ENCODE measurements at places on chromosomes 4 and X.
A peak's percentile ranks its signal among the peaks of the same experiment; 100 is the strongest.

- DNase-seq, result no peak
Observed at GRCh38 chr4:78136109-78137081, 79.3 kb downstream of the FRAS1 start.

GRCh38 chrX:100939333-100939732, 10.6 kb upstream of the XKRX start:
- DNase-seq, result no peak

DNA sequence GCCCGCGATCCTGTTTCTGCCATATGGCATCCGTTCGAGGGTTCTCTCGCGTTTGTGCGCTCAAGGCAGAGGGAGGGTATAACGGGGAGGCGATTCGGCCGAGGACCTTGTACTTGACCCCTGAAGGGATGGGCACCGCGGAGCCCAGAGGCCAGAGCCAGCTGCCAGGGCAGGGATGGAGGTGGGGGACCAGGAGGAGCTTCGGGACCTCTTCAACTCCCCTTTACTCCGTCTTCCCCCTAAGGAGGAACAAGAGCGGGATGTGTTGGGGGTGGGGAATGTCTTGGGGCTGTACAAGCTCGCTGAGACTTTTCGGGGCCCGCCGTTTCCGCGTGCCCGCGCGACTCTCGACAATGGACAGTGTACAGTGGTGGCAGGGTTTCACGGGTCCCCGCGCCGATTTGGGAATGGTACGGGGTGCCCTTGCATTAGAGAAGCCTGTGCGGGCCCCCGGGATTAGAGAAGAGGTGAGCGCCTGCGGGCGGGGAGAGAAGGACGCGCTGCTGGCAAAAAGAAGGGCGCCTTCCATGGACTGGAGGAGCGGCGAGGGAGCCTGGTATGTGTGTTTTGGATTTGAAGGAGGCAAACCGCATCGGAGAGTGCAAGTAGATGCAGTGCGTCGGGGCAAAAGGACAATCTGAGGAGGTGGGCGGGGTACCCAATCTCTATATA, 760 bp downstream of the UGT8 start:
- DNase-seq, result no peak

DNA sequence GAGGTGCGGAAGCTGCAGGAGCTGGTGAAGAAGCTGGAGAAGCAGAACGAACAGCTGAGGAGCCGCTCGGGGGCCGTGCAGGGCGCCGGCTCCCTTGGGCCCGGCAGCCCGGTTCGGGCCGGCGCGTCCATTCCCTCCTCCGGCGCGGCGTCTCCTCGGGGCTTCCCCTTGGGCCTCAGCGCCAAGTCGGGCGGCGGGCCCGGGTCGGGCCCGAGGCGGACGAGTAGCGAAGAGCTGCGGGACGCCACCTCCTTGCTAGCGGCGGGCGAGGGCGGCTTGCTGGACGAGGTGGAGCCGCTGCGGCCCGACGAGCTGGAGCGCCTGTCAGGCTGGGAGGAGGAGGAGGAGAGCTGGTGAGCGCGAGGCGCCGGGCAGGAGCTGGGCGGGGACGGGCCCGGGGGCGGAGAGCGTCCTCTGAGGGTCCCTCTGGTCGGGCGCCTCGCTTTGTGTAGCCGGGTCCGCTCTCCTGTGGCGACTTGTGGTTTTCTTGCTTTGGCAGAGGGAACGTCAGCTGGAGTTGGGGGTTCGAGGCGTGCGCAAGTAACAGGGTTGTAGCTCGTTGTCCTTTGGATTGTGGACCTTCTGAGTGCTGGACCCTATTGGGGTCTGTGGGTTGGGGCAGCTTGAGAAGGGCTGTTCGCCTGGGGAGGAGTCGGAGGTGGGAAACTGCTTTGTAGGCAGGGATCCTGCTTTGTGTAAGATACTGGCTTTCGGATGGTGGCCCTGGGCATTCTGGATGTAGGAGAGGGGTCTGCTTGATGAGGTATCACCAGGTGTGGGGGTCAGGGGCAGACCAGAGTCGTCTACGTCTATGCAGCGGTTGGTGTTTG, 662 bp downstream of the SLAIN2 start:
- DNase-seq, result peak; percentile 15

DNA sequence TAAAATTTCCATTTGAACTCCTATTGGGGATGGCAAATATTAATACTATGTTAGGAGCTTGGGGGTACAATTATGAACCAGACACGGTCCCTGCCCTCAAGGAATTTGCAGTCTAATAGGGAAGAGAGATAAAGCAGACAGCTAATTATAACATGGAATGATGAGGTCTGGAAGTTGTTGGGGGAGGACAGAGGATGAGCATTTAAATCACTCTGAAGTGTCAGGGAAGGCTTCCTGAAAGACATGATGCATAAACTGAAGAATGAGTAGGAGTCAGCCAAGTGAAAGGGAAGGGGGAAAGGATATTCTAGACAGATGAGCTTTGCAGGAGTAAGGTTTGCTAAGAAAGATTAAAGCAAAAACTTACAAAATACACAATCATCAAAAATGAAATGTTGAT, 15.9 kb downstream of the PLAC1 start:
- no peak for DNase-seq

DNA sequence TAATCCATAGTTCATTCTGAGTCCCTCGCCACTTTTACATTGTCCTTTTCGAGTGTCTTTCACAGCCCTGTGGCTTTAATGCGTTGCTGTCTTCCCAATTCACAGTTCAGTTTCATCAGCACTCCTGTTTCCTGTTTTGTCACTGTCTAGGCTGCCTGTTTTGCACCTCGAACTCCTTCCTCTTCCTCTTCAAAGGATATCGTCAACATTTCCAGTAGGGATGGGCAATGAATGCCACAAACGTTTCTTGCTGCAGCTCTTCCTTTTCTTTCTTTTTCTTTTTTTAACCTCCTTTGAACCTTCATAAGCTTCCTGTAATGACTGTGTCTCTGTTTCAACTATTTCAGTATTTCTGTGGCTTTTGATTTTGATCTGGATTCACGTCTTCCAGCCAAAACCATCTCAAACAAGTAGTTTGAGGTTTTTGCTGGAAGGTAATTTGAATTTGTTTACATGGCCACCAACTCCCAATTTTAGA, 105.4 kb downstream of the ANXA3 start:
- no peak for DNase-seq

- DNase-seq, result no peak
Observed at GRCh38 chr4:147368948-147369347, 111.9 kb upstream of the EDNRA start.

DNA sequence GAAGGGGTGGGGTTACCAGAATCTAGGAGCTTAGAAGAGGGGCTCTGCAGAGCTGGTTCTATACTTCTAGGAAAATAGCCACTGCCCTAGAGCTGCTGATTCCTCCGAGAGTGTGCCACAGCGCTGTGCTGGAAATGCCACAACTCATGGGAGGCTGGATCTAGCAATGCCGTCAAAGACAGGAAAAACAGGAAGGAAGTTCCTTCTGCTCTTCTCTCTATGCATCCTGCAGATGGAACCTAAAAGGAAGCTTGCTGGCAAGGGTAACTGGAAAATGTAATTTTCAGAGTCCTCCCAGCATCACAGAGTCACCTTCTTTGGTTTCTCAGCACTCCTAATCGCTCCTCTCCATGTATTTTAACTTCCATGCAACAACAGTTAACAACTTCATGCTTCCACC, 121.2 kb upstream of the TLL1 start:
- DNase-seq, result no peak

DNA sequence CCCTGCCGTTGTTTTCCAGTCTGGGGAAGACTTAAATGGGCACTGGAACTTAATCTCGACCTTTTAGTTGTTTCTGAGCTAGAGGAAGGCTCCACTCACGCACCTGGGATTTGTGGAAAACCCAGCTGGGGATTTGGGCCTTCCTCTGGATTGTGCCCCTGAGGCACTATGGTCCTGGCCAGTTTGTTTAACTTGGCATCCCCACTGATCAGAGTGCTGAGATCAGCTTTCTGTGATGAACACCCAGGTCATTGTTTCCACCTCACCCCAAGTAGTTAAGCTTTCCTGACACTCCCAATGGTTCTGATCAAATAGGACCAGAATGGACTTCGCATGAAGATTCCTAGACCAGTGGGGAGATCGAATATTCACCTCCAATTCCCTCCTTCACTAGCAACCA, 20.5 kb upstream of the NAP1L5 start:
- no peak for DNase-seq

DNA sequence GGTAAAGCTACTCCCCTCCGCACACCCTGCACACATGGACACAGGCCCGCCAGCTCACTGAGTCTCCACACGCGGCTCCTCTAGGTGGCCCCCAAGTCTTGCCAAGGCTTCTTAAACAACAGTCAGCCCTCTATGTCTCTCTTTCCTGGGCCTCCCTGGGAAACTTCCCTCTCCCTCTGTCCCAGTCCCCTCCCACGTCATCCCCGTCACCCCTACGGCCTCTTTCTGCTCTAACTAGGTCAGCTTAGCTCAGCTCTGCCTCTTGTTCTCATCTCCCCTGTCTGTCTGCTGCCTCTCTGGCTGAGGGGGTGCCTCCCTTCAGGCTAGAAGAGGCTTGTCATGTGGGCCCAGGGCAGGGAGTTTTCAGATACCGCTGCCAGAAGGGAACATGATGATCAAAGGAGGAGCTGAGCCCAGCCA, 38.8 kb downstream of the SEPTIN6 start:
- no peak for DNase-seq

DNA sequence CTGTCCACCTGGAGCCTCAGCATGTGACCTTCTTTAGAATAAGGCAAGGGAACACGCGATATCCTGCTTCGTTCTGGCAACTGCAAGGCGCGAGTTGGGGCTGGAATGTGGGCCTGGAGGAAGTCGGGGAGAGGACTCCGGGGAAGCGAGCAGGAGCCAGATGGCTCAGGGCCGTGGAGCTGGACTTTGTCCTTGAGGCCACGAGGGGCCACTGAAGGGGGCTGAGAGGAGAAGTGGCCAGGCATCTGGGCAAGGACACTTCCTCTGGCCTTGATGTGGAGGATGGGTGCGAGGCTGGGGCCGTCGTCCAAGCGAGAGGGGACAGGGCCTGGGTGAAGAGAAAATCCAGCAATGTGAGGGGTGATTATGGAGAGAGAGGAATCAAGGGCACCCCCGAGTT, 12.2 kb upstream of the DUSP9 start:
- no peak for DNase-seq

DNA sequence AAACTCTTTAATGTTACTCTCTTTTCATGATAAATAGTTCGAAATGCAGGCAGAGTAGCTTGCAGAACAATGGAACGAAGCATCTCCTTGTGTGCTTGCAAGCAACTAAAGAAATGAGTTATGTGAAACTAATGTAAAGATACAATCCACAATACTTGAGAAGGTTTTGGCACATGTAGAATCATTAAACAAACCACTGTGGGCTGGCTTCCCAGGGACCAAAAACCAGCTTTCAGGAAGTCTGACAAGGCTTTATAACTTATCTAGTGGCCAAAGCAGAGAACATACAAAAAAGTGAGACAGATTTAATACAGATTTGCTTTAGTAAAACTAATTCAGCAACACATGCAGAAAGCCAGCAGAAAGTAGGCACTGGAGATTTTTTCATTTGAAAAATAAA, 1673.8 kb upstream of the AGA start:
- no peak for DNase-seq

DNA sequence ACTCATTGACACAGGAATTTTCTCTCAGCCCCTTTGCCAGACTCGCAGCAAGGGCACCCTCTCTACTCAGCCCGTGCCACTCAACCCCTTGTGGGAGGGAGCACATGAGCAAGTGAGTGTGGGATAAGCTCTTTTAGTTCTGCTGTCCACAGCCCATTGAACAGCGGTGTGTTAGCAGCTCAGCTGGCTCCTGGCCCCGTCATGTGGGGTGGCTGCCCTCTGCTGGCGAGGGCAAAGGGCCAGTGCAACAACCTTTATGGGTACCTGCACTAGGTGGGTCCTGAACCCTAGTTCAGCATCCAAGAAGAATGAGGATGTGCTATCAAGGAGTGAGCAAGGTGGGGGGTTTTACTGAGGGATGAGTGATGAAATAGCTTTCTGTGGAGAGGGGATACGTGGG, 85.0 kb upstream of the ZNF81 start:
- peak; percentile 10 for DNase-seq

Measured in A172 (cell line).